NCI-H2081 treated with DMSO at 0.1 percent for 48 hours (cell line): ENCODE measurements at places on chromosomes 12 and 14.

- no peak for DNase-seq
Measured at GRCh38 chr14:58637391-58638230, at the start of gene DACT1. Gene DACT1 (plus strand): TSS chr14:58637962. CDS start chr14:58638203, 241 bp downstream.

GRCh38 chr12:121804417-121805111 is 755 bp downstream of the SETD1B start:
- DNase-seq: no peak

- DNase-seq: no peak
Measured at GRCh38 chr12:23025372-23026016, 400.5 kb downstream of the ETNK1 start.

GRCh38 chr12:22059976-22060647 is 14.1 kb downstream of the CMAS start:
- no peak for DNase-seq

- no peak for DNase-seq
Measured at GRCh38 chr14:64755781-64756221, 51.6 kb downstream of the PLEKHG3 start.
